ENCODE measurements at places on chromosomes 7 and 10.

- no peak for DNase-seq
These were observed 303.7 kb downstream of the WDR11 start for GRCh38 chr10:121154846-121155245.

DNA sequence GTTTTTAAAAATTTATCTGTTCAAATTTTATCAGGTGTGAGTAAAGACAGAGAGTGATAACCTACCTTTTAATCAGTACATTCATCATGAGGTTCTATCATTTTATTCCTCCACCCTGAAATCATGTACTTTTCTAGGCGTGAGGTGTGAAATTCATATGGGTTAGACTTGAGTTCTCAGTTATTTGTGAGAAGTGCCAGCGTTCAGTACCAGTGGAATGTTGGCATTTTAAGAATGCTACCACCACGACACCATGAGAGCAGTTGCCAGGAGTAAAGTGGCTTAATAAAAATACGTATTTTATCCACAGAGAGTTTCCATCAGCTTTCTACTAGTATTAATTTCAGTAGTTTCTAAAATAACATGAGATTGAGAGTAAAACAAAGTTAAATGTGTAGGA, 104.1 kb upstream of the FERD3L start:
- DNase-seq = no peak

DNA sequence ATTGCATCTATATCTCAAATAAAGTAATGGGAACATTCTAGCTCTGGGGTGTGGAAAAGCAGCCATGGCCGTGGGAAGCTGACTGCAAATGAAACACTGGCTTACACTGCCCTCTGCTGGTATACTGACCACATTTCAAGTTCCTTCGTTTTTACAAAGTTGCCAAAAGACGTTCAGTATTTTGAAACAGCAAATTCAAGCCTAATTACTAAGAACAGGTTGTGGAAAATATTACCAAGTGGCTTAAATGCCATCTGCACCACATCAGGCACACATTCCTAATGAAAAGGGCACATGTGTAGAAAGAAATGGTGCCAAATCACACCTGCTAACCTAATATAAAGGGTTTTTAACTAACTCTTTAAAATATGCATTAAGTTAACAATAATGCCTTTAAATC, 83.9 kb downstream of the JAZF1 start:
- DNase-seq = no peak

- DNase-seq = no peak
These were observed 207.0 kb downstream of the DNAJB6 start for GRCh38 chr7:157543791-157544190.

GRCh38 chr7:380139-380485, 90.1 kb downstream of the FOXL3 start:
- no peak for DNase-seq

- DNase-seq = no peak
These were observed 42.8 kb downstream of the PDGFA start for GRCh38 chr7:476736-477360.

DNA sequence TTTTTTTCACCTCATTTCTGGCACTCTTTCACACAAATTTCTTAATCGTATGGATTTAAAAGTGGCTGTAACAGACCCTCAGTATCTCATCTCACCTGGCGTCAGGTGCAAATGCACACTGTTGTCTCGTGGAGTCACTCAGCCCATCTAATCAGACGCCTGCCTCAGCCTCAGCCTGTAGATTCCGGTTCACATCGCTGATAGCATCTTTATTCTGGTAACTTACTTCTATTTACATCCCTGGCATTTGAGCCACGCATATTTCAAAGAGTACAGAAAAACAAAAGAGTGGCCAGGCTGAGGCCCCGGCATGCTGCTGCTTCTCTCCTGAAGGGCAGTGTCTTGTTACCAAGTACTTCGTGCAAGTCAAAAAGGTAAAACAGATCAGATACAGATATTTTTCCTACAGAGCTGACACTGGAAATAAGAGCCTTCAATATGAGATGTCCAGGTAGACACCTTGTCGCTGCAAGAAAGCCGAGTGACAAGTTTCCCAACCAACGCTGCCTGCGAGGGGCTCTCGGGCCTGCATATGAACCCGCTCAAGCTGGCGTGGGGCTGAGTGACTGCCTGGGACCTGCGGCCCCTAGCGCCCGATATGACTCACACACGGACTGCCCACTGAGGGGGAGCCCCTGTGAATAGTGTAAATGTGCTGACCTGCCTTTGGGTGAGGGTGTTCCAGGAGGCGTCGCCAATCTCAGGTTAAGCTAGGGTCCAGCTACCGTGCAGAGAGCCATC, 4.3 kb downstream of the VIPR2 start:
- no peak for DNase-seq

DNA sequence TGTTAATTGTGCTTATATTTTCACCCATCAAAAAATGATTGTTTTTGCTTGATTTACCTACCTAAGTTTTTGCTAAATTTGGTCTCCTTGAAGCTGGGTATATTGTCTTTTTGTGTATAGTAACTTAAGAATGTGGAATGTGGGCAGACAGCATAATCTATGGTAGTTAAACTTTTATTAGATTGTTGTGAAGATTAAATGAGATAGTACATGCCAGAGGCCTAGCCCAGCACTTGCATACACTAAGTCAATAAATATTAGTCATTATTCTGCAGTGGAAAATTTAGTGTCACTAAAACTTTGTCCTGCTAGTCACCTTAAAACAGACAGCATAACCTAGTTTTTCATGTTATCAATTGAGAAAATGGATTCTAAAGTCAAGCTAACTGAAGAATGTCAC, 19.3 kb upstream of the RPA3 start:
- DNase-seq = no peak

- DNase-seq = no peak
These were observed 204.3 kb downstream of the PTEN start for GRCh38 chr10:88067737-88068136.

DNA sequence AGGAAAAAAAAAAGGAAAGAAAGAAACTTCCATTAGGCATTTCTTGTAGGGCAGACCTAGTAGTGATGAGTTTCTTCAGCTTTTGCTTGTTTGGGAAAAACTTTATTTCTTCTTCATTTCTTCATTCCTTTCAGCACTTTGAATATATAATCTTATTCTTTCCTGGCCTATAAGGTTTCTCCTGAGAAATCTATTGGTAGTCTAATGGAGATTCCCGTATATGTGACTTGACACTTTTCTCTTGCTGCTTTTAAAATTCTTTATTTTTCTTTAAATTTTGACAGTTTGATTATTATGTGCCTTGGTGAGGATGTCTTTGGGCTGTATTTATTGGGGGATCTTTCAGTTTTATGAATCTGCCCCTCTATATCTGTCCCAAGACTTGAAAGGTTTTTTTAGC, 3.9 kb upstream of the BTAF1 start:
- DNase-seq = no peak

GRCh38 chr10:61701055-61701705, 38.5 kb downstream of the CABCOCO1 start:
- no peak for DNase-seq

- DNase-seq = no peak
These were observed 192.6 kb upstream of the CXCL12 start for GRCh38 chr10:44577533-44577932.

- no peak for DNase-seq
These were observed 177.8 kb downstream of the BBS9 start for GRCh38 chr7:33307205-33307604.

- DNase-seq = no peak
These were observed 35.5 kb upstream of the DGKI start for GRCh38 chr7:137882261-137882668.

DNA sequence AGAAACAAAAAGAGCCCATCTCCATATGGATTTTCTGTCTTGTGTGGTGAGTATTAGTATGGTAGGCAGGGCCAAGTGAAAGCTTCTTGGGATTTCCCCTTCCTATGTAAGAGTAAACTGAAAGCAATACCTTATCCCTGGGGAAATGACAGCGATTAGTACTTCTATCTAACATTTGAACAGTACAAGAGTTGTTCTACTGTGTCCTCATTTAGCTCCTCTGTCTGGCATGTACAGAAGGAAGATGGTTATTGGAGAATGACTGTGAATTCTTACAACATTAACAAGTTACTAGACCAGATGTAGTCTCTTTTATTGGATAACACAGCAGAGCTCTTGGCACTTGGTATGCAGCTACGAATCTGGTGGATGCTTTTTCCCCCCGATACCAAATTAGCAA, 17.9 kb upstream of the TRIL start:
- no peak for DNase-seq

GRCh38 chr10:12636571-12636970, 287.2 kb downstream of the CAMK1D start:
- DNase-seq = no peak

DNA sequence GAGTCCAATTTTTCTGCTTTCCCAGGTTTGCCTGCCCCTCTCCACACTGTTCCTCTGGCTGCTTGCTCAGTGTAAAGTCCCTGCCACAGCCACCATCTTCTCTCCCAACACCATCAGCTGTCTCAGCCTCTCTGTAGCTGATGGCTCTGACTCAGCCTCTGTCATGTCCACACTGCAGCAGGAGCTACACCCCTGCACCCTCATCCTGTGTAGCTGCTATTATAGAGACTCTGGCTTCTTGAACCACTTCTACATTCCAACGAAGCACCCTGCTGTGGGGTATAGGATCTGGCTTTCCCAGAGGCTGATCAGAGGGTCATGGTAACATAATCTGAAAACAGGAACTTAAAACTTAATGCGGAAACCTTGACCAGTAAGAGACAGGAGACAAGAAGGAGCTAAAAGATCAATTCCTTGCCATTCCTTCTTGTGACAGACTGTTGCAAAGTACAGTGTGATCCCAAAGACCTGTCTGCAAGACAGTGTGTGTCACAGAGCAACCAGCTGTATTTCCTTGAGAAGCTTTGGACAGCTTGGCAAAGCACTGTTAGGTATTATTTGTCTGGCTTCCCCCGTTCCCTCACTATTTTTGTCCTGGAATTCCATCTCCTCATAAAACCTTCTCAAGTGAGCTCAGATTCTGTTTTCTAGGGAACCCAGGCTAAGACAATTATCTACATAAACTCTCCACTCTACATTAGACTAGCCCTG, 42.3 kb downstream of the NRCAM start:
- no peak for DNase-seq

- no peak for DNase-seq
These were observed 80.5 kb downstream of the RTKN2 start for GRCh38 chr10:62188021-62188616.

GRCh38 chr7:17671956-17672355, 268.3 kb downstream of the SNX13 start:
- DNase-seq = no peak

- DNase-seq = no peak
These were observed 26.3 kb downstream of the GPR141 start for GRCh38 chr7:37709631-37710509.

- no peak for DNase-seq
These were observed 23.5 kb downstream of the VCL start for GRCh38 chr10:74021248-74022055.

DNA sequence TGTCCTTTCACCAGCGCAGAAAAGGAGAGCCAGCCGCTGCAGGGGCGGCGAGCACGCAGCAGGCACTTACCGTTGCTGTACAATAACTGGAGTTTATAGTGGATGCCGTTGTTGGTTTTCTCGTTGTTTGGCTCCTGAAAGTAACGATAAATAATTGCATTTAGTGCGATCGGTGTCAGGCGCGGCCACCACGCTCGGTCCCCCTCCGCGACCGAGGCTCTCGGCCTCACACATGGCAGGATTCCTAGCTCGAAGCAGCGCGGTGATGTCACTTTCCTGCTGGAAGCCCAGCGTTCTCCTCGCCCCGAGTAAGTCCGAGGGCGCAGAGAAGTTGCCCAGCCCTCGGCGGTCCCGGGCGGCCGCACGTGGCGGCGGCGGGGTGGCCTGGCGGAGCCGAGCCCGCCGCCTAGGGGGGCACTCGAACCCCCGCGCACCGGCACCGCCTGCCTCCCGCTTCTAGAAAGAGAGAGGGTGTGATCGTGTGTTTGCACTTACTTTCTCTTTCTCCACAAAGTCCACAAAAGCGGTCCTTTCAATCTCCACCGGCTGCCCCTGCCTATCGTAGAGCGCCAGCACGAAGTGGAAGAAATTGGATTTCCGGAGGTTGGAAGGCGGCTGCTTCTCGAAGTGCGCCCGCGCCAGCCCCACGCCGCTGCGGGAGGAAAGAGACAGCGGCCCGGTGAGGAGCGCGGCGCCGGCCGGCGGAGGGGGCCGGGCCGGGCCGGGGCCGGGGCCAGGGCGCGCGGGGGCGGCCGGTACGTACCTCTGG, 1.0 kb downstream of the EBF3 start:
- DNase-seq = no peak

DNA sequence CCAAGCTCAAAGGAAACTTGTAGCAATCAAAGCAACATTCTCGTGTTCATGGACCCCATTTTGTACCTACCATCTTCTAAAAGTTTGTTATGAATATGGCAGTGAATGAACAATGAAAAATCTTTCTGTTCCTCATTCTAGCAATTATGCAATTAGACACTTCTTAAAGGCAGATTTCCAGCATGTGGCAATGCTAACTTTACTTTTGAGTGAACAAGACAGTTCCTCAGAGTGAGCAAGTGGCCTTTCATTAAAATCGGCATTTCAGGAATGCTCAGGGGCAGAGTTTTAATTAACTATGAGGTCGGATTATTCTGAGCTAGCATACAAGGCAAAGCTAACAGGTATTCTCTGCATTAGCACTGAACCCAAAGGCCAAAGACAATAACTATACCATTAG, 48.4 kb upstream of the NFE2L3 start:
- DNase-seq = no peak

DNA sequence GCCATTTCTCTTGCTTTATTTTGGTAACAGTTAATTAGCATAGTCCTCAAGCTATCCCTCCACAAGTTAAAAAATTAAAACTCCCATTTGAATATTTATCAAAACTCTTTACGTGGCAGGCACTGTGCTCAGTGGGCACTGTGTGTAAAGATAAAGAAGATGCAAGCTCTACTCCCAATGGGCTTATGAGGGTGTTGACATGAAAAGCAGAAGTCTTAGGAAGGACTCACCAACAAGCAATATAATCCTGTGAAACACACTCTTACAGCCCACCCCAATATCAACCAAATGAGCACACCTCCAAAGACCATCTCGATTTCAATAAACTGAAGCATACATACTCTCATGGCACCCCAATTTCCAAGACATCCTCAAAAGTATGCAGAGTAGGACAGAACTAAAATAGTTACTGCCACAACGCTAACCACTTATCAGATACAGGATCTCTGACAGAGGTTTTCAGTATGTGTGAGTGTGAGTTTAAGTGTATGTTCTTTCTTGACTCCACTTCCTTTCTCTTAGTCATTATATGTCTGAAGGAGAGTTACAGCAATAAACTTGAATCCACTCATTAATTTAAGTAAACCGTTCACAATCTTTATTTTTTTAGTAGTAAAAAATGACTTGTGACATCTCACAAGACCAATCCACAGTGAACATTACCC, 120.0 kb downstream of the PDE1C start:
- no peak for DNase-seq

DNA sequence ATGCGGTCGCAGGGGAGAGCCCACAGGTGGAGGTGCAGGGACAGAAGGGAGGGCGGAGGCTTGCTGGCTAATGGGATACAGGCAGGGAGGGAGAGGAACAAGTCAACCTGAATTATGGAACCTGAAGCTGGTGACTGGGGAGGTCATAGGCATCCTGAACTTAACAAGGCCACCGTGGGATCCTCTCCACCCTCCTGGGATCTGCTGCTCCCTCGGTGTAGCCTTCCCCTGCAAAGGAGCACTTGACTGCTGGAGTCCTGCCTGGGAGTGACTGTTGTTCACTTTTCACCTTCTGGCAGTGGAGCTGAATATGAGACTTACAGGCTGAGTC, 223.1 kb downstream of the GFRA1 start:
- DNase-seq = no peak

GRCh38 chr10:35643151-35644049, 1.3 kb upstream of the FZD8 start:
- DNase-seq = no peak

GRCh38 chr10:62170732-62171131, 97.9 kb downstream of the RTKN2 start:
- no peak for DNase-seq

- no peak for DNase-seq
These were observed 17.8 kb upstream of the SLC16A12 start for GRCh38 chr10:89553064-89553734.

Measured in stimulated activated CD8-positive, alpha-beta memory T cell treated with anti-CD3 and anti-CD28 coated beads, Interleukin-4, amount 100 ng/mL, for 1 hour (primary cell).